ENCODE measurements at places on chromosomes 11 and 22.

- DNase-seq: no peak
These were observed 7.8 kb upstream of the NOX4 start for GRCh38 chr11:89498845-89499448.

- DNase-seq: no peak
These were observed 21.3 kb upstream of the PIK3IP1 start for GRCh38 chr22:31313366-31314147.

GRCh38 chr11:46727952-46728658, 9.1 kb downstream of the F2 start:
- no peak for DNase-seq

DNA sequence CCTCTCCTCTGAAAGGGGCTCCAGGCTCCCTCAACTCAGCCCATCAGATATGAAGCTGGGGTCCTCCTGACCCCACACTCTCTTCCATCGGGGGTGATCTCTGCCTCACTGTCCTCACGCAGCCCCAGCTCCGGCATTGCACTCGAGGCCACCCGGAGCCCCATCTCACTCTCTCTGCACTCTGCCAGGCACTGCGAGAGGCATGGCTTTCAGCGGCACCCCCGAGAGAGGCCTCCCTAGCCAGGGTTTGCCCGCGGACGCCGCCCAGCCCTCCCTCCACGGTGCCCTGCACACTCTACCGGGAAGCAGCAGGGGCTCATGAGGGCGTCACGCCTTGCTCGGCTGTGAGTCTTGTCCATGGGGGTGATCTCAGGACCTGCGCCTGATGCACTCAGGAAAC, 436.2 kb downstream of the BRD1 start:
- no peak for DNase-seq

DNA sequence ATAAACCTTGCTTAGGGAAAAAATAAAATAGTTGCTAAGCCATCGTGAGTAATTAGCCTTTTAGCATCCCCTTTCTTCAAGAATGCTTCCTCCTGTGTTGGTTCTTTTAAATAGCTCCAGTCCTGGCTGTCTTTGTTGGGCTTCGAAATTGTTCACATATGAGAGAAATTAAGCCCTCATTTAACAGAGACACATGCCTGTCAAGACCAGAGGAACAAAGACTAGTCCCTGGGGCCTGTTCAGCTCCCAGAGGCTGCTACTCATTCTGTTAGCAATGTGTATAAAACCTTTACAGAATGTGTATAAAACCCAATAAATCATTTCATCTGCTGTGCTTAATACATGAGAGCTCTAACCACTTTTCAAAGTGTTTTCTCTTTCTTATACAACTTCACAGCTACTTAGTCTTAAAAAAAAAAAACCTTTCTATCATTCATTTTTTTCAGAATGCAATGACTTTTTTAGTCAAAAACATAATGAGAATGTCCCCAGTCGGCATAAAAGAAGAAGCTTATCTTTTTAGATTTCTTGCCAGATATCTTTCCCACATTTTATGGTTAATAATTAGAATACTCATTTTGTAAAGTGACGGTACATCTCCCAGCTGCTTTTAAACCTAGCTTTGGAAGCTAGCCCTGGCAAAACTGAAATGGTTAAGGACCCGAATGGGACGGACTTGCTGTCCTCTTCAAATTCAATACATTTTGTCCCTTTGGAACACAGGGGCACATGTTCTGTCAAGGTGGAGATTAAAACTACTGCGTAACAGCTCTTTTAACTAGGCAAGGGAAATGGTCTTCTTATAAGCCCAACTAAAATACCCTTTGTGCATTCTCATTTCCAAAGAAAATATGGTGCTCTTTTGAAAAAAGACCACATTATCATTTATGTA, 186.1 kb downstream of the SOX6 start:
- DNase-seq: no peak

DNA sequence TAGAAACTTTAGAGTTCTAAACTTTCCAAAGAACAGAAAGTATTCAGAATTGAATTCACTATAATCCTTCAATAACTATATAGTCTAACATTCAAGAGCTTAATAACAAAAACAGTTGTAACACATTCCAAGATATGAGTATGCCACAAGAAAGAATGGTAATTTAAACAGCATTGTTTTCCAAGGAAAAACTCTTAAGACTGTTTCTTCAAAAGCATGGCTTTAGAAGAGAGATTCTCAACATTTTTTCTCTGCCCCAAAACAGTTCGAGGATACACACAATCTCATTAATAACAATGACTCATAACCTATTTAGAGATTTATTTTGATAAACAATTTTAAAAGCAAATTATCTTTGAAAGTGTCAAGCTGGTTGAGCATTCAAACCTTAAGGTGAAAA, 16.7 kb upstream of the ARHGAP32 start:
- no peak for DNase-seq

GRCh38 chr11:88086297-88086696, 88.9 kb downstream of the RAB38 start:
- no peak for DNase-seq

- no peak for DNase-seq
These were observed 20.8 kb upstream of the PPARA start for GRCh38 chr22:46129390-46130041.

DNA sequence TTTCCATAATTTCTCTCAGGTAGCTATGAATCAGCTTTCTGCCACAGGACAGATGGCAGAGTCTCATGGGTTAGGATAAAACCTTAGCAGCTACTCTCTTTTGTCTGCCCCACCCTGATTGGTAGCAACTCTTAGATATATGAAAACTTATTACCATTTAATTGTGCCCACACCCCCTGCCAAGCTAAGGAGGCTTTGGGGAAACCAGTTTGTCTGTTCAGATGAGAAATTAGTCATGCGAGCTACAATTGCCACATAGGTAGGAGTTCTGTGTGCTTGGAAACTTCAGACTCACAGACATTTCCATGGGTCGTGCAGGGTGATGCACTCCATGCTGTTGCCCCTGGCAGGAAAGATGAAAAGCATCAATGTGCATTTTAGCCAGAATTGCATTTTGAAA, 39.9 kb downstream of the CD44 start:
- DNase-seq: no peak

DNA sequence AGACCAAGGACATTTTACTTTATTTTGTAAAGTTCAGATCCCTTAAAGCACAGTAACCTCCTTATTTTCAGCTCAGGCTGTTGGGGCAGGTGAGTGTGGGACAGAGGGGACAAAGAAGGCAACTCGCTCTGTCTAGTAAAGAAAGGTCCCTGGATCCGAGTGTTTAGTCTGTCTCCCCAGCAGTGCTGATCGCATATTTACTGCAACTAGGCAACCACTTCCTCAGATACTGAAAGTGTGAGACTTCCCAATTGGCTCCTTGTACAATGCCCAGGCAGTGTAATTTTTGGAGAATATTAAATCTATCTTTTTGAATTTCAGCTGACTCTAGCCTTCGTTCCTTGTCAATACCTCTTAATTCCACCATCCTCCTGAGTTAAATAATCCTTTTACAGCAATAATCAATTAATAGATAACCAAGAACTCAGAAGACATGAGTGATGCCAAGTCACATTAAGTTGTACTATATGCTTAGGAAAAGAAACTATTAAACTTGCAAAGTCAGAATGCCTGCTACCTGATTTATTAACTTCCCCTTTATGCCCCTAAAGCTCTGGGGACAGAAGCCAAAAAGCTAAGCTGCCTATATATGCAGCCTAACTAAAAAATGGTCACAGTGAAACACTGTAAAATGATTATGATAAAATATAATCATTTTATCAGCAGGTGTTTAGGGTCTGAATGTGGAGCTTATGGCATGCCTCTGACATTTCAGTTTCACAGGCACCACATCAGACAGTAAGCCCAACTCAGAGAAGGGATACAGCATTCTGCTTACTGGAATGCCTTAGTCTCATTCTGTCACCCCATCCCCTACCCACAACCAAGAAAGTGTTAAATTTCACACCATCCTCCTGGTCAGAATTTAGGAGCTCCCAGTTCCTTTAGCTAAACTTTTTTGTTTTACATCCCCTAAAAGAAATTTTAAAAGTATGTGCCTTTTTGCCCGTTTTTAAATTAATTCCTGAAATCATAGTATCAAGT, 138.7 kb downstream of the TRIM44 start:
- no peak for DNase-seq

DNA sequence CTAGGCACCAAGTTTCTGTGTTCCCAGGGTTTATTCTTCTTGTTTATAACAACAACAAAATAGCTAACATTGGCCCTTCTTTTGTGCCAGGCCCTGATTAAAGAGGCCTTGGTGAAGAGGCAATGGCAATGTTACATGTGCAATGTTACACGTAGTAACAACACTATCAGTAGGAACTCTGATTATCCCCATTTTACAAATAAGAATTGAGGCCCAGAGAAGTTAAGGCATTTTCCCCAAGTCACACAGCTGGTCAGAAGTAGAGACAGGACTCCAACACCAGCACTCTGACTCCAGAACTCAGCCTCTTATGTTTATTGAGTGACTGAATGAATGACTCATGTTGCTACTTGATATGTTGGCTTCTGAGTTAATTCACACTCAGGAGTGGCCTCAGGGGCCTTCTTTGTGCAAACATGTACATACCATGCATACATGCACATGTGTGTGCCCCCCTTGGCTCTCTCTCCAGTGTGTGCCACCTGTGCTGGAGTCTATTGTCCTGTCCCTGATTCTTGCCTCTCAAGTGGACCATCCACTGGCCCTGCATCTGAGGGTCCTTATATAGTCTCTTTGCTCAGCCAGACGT, 98.4 kb downstream of the TP53I11 start:
- no peak for DNase-seq

- no peak for DNase-seq
These were observed 54.0 kb upstream of the SLC22A12 start for GRCh38 chr11:64536997-64537396.

DNA sequence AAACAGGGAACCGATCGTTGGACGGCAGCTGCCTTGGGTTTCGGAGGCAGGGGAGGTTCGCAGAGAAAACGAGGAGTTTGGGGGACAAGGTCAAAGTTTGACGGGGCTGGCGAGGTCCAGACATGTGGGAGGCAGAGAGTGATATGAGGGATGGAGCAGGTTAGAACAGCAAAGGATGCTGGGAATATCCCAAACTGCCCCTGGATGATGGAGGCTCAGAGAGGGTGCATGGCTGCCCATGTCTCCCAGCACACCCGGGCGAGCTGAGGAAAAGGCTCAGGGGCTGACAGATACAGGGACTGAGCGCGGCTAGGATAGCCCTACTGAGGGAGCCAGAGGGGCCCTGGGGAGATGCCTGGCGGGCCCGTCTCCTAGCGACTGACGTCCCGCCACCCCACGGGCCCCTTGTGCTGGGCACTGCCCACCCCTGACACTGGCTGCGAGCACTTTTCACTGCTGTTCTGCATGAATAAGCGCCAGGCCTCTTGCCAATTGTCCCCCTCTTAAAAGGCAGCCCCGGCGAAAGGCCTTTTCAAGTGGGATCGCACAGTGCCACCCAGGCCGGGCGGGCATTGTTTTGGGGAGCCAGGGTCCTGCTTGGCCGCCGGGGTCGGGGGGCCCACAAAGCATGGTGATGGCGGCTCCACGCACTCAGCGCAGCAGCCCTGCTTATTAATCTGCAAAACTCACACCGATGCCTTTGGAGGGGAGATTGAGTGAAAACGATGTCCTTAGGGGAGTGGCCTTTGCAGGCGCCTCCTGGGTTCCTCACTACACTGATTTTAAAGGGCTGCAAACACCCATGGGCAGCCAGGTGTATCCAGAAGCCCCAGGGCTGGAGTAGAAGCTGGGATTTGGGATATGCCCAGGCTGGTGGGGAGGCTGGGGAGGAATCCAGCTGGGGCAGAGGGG, 90.0 kb upstream of the LINC01488 start:
- DNase-seq: no peak

DNA sequence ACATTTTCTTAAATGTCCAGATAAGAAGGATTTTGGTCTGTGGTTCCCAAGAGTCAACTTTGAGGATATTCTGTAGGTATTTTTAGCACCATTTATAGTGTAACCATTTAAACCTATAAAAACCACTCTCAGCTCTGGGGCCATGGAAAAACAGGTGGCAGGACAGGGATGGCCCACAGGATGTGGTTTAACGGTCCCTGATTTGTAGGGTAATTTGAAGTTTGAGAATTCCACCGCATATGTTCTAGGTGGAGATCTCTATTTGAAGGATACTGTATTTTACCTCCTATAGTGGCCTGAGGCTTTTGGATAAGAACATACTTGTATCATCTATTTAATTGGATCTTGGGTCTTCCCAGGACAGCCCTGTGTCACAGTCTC, 62.4 kb upstream of the IGLL5 start:
- DNase-seq: no peak

DNA sequence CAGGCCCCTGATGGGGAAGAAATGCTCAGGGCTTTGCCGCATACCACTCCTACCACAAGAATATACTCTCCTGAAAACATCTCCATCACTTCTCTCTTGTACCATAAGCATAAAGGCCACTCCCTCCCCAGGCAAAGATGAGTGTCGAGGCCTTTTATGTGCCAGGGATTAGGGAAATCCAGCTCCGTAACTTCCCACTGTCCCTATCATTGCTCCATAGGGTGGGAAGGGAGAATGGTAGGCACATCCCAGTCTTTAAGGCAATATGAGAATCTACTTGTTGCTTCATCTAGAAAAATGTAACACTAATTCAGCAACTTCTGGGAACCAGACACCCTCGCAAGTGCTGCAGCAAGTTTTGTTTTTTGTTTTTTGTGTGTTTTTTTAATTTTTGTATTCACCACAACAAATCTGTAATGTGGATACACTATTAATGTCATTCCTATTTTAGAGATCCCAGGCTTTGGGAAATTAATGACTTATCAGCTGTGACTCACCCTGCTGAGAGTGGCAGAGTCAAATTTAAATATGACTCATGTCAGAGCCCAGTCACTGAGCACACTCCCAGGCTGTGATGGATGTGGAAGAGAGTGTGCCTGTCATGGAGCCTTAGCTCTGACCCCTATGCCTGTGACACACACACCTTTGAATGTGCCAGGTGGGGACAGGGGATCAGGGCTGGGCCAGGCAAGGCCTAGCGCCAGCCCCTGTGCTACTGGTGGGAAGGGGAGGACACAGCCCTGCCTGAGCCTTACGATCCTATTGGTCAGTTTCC, 23.4 kb downstream of the PANX1 start:
- no peak for DNase-seq

DNA sequence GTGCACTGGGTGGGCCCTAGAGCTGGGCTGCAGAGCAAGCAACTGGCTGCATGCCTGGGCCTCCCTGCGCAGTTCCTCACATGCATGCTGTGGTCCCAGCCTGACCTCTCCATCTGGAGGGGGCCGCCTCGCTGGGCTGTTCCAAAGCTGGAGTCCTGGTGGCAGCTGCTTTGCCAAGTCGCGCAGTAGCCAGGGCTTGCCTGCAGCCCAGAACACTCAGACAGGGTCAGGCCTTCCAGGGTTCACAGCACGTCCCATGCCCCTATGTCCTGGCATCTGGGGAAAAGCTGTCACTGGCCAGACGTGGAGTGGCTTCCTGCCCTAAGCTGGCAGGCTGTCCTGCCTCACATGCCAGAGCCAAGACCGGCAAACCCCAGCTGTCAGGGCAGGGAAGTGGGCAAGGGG, 16.5 kb upstream of the CDC42EP2 start:
- no peak for DNase-seq

- peak; percentile 8 for DNase-seq
These were observed 237.5 kb downstream of the MIAT start for GRCh38 chr22:26894766-26895485.

GRCh38 chr11:22775248-22775647, 54.4 kb downstream of the SVIP start:
- no peak for DNase-seq

- no peak for DNase-seq
These were observed 47.7 kb downstream of the DNAJC24 start for GRCh38 chr11:31417357-31417756.
